ENCODE measurements at places on chromosomes 12 and 14. TPM values are rescaled to one million over a fixed set of nuclear protein-coding genes. Genes with fewer than 3 reads are reported as not detected.

Gene DLGAP5
- total RNA-seq, result 0.84 TPM

Gene NKX2-1
- not detected for total RNA-seq

Gene FOXN3
- 105 TPM for total RNA-seq

Gene RPAP3
- 14.7 TPM for total RNA-seq

Gene PTGER2
- total RNA-seq, result 46.7 TPM

Gene KLRK1
- total RNA-seq, result 41.9 TPM

Gene MTA1
- total RNA-seq, result 33.9 TPM

Gene MBIP
- 27.9 TPM for total RNA-seq

Gene OVCH1
- total RNA-seq, result not detected

Gene SYCP3
- total RNA-seq, result 0.21 TPM

Gene EPYC
- not detected for total RNA-seq

Gene KRT79
- not detected for total RNA-seq

Gene LMO3
- total RNA-seq, result not detected

Gene HOXC12
- total RNA-seq, result not detected

Gene FAM222A
- 1.0 TPM for total RNA-seq

Gene TBX3
- 0.10 TPM for total RNA-seq

Gene CTSG
- total RNA-seq, result not detected

Gene AMDHD1
- 0.63 TPM for total RNA-seq

Gene FAM186B
- total RNA-seq, result 0.84 TPM

Gene AQP5
- not detected for total RNA-seq

Gene STAC3
- total RNA-seq, result 3.1 TPM

Gene NINJ2
- total RNA-seq, result 8.4 TPM

Gene KRT80
- not detected for total RNA-seq

Gene RASSF9
- total RNA-seq, result not detected

Gene LIMA1
- 4.4 TPM for total RNA-seq

Gene SETD1B
- total RNA-seq, result 28.4 TPM

Gene PZP
- not detected for total RNA-seq

Gene KERA
- not detected for total RNA-seq

Gene BAZ2A
- 156 TPM for total RNA-seq

Gene KRT82
- not detected for total RNA-seq

Gene RNASE3
- total RNA-seq, result 2.2 TPM

Gene C12orf43
- total RNA-seq, result 9.2 TPM

Gene KRT74
- total RNA-seq, result 0.10 TPM
